NCI-H526 (cell line): ENCODE measurements at places on chromosomes 5 and 9.

GRCh38 chr5:97449172-97449571 is 266.1 kb upstream of the RIOK2 start:
- no peak for DNase-seq

DNA sequence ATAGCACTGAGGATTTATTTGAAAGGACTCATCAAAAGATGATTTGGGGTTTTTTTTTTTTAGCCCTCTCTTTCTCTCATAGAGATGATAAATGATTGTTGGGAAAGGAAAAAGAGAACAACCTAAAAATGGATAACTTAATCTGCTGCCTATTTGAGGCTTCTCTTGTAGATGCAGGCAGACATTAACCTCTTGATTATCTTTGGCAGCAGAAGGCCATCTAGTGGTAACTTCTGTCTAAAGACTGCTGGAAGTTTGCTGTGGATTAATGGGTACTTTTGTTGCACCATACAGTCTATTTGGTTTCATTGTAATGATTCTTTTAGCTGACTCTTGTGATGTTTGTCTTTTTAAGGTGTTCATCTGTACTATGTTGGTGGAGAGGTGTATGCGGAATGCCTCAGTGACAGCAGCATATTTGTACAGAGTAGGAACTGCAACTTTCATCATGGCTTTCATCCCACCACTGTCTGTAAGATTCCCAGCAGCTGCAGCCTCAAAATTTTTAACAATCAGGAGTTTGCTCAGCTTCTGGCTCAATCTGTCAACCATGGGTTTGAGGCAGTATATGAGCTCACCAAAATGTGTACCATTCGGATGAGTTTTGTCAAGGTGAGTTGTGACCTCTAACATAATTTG is 18.8 kb downstream of the SMIM32 start:
- DNase-seq: peak; percentile 28

DNA sequence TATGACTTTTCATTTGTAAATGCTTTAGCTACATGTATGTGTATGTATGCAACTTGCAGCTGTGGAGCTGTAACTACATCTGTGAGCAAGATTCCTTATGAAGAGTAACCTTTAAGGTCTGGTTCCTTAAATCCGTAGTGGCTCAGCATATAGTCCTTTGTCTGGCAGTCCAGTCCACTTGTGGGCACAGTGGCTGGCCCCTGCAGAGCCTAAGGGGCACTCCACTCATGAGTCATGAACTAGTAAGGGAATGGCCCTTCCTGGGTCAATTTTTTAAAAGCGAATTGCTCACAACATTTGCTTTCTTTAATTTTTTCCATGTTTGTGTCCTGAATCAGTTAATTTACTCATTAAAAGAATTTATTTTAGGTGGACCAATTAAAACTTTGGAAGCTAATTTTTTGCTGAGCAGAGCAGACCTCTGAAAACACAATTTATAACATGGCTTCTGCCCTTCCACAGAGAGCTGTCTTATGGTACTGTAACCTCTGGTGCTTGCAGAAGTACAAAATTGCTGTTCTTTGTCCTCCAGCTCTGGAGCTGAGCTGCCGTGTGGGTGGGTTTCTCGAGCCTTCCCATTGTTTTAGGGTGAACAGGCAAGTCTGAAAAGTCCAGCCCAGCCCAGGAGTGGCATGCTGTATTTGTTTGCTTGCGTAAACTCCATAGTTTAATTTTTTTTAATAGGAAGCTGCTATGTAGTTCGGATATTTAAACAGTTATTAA is 110.1 kb downstream of the MVB12B start:
- DNase-seq: no peak

DNA sequence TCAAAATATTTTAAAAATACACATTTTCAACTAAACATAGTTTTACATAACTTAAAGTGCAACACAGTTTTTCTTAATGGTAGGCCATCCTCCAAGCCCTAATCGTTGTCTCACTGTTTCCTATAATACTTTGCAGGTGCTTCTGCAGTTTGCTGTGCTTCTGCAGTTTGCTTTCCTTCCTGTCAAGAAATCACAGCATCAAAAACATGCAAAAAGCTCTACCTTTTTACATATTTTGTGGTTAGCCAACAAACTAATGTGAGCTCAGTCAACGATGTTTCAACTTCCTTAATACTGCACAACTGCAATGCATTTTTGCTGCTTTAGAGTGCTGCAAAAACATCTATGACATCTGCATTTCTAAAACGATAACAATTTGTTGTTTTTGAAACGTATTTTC is 25.2 kb downstream of the EMB start:
- no peak for DNase-seq

GRCh38 chr5:16550316-16550952 is 66.4 kb downstream of the RETREG1 start:
- no peak for DNase-seq

DNA sequence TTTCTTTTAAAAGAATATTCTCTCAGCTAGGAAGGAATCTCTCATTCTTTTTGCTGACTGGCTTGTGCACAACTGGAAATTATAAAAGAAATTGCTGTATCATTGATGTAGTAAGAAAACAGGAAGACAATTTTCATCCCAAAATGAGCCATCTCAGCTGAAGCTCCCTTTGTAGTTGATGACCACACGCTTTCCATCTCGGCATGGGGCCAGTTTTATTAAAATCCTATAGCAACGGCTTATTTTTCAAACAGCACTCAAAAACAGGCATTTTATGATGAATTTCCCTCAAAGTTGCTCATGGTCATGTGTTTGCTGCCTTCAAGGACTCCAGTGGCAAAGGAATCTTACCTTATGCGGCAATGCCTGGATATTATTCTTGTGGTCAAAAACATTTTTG is 62.4 kb upstream of the GLIS3 start:
- no peak for DNase-seq

- DNase-seq: no peak
These were observed 60.4 kb downstream of the TNC start for GRCh38 chr9:115057559-115057958.

DNA sequence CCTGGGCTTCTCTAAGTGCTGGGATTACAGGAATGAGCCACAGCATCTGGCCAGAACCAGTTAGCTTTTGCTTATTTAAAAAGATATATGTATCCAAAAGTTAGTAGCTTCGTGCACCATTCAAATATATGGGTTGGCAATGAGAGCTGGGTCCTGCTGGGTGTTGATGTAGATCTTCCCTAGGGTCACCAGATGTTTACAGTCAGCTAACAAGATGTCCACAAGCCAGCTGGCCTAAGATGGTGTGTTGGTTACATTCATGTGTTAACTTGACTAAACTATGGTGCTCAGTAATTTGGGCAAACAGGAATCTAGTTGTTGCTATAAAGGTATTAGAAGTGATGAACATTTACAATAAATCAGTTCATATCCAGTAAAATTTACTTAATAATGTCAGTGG is 948.6 kb upstream of the EDIL3 start:
- DNase-seq: no peak

- peak; percentile 55 for DNase-seq
These were observed 1.6 kb downstream of the B4GALT1 start for GRCh38 chr9:33165263-33166151.

DNA sequence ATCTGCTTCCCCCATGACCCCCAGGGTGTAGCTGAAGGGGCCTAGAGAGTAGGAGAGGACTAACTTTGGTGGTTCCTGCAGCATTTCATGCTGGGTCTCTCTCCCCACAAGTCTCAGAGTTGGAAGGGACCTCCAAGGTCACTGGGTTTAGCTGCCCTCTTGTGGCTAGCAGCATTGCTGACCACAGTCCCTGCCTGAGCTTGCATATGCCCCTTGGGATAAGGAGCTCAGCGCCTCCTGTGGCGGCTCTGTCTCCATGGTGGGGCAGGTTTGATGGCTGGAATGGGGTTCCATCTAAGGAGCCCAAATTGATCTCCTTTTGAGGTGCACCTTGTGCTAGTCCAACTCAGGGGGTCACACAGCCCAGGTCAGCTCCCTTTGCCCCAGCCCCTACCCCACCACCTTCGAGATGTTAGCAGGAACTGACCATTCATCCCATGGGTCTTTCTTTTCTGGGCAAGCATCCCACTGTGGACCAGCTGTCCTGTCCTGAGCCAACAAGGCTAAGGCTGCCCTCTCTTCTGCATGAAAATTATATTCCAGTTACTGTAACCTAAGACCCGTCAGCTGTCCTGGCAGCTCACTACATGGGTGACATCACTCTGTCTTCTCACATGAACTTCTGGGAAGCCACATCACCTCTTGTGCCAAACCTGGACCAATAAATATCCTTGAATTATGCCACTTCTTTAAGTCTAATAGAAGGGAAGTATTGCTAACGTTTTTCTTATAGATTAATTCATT is 196.2 kb downstream of the HSPA4 start:
- DNase-seq: peak; percentile 31
